ENCODE measurements at places on chromosomes 12 and 14.

DNA sequence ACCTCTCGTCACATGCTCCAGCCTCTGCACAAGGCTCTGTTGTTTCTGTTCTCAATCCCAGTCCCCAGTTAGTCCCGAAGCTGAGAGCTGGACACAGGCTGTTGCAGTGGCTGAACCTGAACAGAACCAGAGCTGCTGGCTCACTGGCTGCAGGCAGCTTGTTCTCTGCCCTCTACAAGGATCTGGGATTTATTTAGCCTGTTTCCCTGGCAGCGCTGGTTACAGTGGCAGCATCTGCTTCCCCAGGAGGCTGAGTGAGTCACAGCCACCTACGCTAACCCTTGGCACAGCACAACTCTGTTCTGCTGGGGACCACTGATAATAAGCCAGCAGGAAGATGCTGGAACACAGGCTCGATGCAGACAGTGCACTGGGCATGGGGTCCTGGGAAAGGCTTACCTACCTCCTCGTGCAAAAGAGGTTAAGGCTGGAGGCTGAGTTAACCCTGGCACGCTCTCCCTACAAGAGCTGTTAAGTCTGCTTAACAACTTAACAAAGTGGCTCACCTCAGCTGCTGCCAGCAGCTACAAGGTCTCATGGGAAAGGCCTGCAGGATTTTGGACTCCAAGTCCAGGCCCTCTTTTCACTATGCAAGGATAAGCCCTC is 299.6 kb downstream of the PCNX1 start:
- DNase-seq: no peak

GRCh38 chr12:127810041-127810440 is 456.9 kb upstream of the TMEM132C start:
- no peak for DNase-seq

- no peak for DNase-seq
These were observed 77.5 kb downstream of the FOXN3 start for GRCh38 chr14:89339579-89339978.

DNA sequence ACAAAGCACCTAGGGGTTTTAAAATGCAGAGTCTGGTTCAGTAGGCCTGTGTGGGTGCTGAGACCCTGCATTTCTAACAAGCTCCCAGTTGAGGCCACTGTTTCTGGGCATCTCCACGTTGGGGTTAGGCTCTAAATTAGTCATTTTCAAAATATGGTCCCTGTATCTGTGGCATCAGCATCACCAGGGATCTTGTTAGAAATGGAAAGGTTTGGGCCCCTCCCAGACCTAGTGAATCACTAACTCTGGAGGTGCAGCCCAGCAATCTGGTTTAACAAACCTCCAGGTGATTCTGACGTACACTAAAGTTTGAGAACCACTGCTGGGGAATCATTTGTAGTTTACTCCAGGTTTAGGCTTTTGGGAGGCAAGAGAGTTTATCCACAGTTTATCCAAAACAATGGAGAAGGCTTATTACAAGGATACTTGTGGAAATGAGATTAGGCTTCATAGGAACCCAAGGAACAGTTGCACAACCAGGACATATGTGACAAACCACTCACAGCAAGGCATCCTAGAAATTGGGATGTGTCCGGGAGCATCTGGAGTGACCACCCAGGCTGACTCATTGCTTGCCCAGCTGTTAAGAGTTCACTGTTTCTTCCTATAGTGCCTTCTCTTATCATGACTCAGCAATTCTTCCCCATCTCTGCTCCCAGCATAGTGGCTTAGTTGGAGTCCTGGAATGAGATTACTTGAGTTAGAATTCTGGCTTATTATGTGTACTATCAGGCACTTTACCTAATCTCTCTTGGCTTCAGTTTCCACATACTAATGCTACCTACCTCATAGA is 71.6 kb upstream of the STXBP6 start:
- no peak for DNase-seq

DNA sequence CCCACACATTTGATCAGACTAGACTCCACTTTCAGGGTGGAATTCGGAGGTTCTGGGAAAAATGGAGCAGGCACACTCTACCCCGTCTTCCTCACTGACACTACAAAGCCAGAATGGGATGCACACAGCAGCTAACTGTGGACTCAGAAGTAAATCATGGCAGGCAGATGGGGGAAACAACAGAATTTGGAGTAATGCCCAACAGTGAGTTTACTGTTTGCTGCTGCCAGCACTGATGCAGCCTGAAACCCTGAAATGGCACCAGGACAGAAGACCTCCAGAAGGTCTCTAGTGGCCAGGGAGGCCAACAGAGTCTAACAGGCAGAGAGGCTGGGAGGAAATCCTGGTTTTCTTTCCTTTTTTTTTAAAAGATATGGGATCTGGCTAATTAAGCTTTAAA is 24.6 kb downstream of the KCTD10 start:
- DNase-seq: no peak

DNA sequence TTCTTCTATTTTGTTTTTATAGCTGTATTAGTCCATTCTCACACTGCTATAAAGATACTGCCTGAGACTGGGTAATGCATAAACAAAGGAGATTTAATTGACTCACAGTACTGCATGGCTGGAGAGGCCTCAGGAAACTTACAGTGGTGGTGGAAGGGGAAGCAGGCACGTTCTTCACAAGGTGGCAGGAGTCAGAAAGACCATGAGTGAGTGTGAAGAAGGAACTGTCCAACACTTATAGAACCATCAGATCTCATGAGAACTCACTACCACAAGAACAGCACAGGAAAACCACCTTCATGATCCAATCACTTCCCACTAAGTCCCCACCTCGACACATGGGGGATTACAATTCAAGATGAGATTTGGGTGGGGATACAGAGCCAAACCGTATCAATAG is 42.3 kb downstream of the ARMH4 start:
- no peak for DNase-seq

- DNase-seq: no peak
These were observed 149.9 kb upstream of the FKBP4 start for GRCh38 chr12:2644683-2645405.

DNA sequence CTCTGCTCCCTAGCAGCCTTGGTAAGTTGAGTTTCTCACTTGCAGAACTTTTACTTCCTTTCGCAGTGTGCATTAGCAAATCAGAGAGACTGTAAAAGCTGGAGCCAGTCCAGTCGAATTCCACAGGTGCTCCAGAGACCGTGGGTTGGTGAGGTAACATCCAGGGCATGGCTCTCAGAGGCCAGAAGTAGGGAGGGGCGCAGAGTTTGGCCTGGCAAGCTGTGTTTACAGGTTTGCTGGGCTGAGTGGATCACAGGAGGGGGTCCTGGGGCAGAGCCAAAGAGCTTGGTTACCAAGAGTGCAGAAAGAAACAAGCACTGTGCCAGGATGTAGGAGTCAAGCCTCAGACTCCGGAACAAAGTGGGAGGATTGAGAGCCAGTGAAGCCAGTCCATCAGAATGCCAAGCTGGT is 10.2 kb upstream of the BHLHE41 start:
- no peak for DNase-seq

DNA sequence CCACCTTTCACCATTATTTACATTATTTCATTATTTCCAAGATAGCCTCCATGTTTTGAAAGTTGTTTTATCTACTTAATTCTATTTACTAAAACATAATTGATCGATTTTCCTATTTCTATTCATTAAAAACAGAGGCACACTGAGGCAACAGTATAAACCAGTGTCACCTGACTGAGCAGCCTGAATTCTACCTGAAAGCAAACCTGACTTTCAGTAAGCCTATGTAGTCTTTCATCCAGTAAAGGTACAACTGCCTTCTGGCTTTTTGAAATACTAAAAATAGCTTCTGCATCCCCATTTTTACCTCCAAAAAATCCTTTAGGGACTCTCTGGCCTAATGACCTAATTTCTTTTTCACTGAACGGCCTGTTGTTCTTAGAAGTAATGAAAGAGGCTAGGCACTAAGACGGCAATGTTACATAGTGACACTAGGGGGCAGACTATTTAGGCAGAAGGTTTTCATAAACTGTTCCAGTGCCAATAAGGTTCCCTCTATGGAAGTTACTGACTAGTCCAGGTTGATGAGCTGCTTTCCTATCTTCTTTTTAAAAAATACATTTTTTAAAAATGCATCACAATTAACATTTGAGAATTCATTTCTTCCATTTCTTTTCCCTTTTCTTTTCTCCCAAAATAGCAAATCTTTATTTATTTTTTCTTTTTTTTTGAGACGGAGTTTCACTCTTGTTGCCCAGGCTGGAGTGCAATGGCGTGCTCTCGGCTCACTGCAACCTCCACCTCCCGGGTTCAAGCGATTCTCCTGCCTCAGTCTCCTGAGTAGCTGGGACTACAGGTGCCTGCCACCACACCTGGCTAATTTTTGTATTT is 17.5 kb downstream of the ANAPC5 start:
- no peak for DNase-seq

GRCh38 chr12:106815741-106816140 is 41.3 kb downstream of the RIC8B start:
- no peak for DNase-seq

DNA sequence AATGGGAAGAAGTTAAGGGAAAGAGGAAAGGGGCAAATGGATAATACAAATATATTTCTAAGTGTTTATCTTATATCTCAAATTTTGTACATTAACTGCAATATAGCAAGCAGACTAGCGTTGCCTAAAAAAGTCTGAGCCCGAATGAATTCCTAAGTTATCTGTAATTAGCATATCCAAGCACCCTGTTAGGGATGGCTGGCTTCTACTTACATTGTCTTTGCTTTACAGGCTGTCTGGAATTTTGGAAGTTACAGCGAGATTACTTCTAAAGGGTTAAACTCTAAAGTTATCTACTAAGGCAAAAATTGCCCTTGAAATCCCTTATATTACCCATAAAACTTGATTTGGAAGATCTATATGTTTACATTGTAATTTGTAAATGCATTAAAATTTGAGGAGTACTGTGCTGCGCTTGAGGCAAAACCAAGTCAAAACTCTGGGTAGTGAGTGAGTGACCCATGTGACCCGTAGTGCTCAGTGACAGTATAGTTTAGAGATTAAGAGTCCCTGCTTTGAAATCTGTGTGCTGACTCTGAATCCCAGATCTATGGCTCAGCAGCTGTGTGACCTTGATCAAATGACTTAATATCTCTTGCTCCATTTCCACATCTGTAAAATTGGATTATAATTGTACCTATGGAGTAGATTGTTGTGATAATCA is 17.3 kb upstream of the LIN7A start:
- no peak for DNase-seq

DNA sequence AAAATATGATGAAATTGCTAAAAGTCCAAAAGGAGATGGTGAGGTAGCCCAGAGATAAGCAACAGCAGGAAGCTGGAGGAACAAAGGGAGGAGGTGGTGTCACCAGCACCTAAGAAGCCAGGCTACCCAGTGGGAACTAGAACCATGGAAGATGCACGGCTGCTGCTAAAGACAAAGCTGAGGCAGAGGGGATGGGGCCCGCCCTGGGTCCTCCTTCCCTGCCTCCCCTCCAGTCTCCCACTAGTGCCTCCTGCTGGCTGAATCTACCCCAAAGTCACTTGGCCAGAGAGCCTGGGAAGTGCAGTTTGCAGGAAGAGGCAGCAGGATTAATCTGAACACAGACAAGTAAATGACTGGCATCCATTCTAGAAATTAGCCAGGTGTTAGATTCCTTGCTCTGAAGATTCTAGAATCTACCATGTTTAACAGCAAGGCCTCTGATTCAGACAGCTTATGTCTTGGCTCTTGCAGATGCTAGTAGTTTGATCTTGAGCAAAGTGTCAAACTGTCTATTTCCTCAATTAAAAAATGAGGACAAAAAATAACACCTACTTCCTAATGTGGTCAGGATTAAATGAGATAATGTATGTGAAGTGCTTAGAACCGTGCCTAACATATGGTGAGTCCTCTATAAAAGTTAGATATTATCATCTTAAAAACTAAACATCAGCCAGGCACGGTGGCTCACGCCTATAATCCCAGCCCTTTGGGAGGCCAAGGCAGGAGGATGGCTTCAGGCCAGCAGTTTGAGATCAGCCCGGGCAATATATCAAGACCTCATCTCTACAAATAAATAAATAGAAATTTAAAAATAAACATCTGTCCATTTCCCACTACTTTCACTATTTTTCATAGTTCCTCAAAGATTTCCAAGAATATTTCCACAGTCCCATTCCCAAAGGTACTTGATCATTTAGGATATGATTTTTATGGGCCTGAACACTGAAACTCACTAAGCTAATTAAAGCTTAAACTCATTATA is 5.8 kb upstream of the LRP10 start:
- no peak for DNase-seq

DNA sequence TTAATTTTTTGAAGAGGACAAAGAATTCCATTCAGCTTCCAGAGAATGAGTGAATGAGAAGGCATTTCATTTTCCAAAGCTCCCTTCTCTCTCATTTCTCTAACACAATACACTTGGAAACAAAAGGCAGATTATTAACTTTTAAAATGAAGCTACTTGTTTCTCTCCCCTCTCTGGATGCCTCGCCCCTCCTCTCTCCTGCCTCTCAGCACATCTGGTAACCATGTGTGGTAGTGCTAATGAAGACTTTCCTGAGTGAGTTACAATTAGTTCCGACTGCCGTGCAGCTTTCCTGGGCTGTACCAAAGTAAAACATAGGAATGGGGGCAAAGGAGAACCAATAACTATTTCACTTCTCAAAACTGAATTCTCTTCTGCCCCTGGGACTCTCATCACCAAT is 84.7 kb upstream of the SOX5 start:
- no peak for DNase-seq

All from stimulated activated CD4-positive, alpha-beta T cell treated with anti-CD3 and anti-CD28 coated beads, Interleukin-15, amount 100 ng/mL, for 48 hours (primary cell).